Type B pancreatic cell (in vitro differentiated cells): ENCODE measurements at places on chromosomes 13 and 19.
A peak's percentile ranks its signal among the peaks of the same experiment; 100 is the strongest.

- peak overlapping the region; percentile 56 for H3K4me3 ChIP-seq
- H3K4me1 ChIP-seq = peaks cover 33% of the 10 kb centered on the region
- H3K27me3 ChIP-seq = no peaks in the 10 kb centered on the region
- no peaks in the 10 kb centered on the region for H3K36me3 ChIP-seq
Observed at GRCh38 chr13:23743278-23744076, 145.7 kb downstream of the MIPEP start.

DNA sequence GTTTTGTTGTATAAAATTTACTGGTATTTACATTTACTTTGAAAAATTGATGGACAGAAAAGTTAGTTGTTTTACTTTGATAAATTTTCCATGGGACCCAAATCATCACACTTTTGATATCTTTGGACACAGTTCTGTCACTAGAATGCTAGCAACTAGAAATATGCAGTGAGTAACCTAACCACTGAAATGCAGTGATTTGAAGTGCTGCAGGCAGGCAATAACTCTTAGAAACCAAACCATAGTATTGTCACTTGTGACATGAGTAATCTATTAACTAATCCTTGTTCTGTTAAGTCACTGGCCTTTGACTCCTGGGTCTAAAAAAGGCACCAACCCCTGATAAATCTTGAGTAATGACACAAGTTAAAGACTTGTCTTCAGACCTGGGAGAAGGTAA lies 620.0 kb upstream of the ATXN8OS start:
- H3K27ac ChIP-seq = no peak overlapping the region
- no peaks in the 10 kb centered on the region for H3K4me1 ChIP-seq

- peaks cover 4% of the 10 kb centered on the region for H3K4me1 ChIP-seq
- H3K27ac ChIP-seq = no peak overlapping the region
- H3K36me3 ChIP-seq = no peaks in the 10 kb centered on the region
- no peak for DNase-seq
- H3K4me3 ChIP-seq = no peak overlapping the region
- H3K27me3 ChIP-seq = no peaks in the 10 kb centered on the region
Observed at GRCh38 chr13:78015782-78016181, 97.2 kb upstream of the EDNRB start.

GRCh38 chr19:45297674-45298073 lies 25.0 kb downstream of the CKM start:
- H3K27me3 ChIP-seq = no peaks in the 10 kb centered on the region
- H3K27ac ChIP-seq = no peak overlapping the region
- no peak overlapping the region for H3K4me3 ChIP-seq
- peaks cover 28% of the 10 kb centered on the region for H3K36me3 ChIP-seq
- no peaks in the 10 kb centered on the region for H3K4me1 ChIP-seq

DNA sequence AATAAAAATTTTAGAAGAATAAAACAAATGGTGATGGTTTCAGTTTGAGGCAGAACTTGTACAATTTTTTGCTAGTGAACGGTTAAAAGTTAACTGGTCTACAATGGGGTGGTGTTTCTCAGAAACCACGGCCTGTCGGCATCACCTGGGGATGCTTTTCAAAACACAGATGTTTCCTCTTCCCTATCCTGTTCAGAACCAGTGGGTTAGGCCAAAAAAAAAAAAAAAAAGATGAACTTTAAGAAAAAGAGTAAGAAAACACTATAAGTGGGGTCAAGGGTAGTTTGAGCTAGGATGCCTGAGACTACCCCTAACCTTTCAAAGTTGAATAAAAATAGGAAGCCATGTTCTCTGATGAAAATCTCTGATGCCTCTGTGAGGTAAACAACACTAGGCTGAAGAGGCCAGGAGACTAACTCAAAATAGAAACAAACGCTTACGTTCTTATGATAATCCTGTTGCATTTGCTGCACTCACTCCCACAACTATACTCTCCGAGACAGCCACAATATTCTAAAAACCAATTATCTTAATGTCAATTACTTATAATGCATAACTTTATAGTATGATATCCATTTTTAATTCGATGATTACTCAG lies 3.3 kb downstream of the MTIF3 start:
- H3K27ac ChIP-seq = no peak overlapping the region
- H3K27me3 ChIP-seq = peaks cover 3% of the 10 kb centered on the region
- H3K4me3 ChIP-seq = no peak overlapping the region
- DNase-seq = no peak
